ENCODE measurements at places on chromosomes 13 and 19. TPM values are rescaled to one million over a fixed set of nuclear protein-coding genes. Genes with fewer than 3 reads are reported as not detected.

AKAP8 gene
- total RNA-seq, result 16.8 TPM

ZNF738 gene
- total RNA-seq, result 2.3 TPM

SLC25A15 gene
- 15.2 TPM for total RNA-seq

OR7A10 gene
- not detected for total RNA-seq

PRMT1 gene
- total RNA-seq, result 295 TPM

FFAR1 gene
- total RNA-seq, result not detected

SPACA4 gene
- total RNA-seq, result under 0.01 TPM

SLC10A2 gene
- total RNA-seq, result not detected

CBY2 gene
- not detected for total RNA-seq

ABCC4 gene
- 6.8 TPM for total RNA-seq

TMPRSS9 gene
- total RNA-seq, result not detected

PLA2G4C gene
- 1.1 TPM for total RNA-seq

NLRP7 gene
- 0.13 TPM for total RNA-seq

HCN2 gene
- under 0.01 TPM for total RNA-seq

ITGBL1 gene
- total RNA-seq, result 0.13 TPM

NCCRP1 gene
- 9.5 TPM for total RNA-seq

KRI1 gene
- total RNA-seq, result 8.2 TPM

CEACAM16 gene
- not detected for total RNA-seq

ACER1 gene
- not detected for total RNA-seq

SPRED3 gene
- 0.13 TPM for total RNA-seq

PCSK4 gene
- total RNA-seq, result 0.53 TPM

CCL25 gene
- not detected for total RNA-seq

THSD8 gene
- not detected for total RNA-seq

ZNF865 gene
- total RNA-seq, result 0.53 TPM

KIR2DL1 gene
- total RNA-seq, result not detected

ZNF730 gene
- total RNA-seq, result 0.13 TPM

IRGC gene
- not detected for total RNA-seq

LILRB5 gene
- total RNA-seq, result not detected

UPF1 gene
- total RNA-seq, result 82.9 TPM

GFY gene
- not detected for total RNA-seq

ZNF8 gene
- 2.3 TPM for total RNA-seq

PCDH20 gene
- total RNA-seq, result 0.26 TPM

PODNL1 gene
- 0.38 TPM for total RNA-seq

RGL3 gene
- total RNA-seq, result 0.26 TPM

GPC6 gene
- 0.90 TPM for total RNA-seq

OR10H1 gene
- not detected for total RNA-seq

ZNF568 gene
- total RNA-seq, result 9.5 TPM

BBC3 gene
- total RNA-seq, result 6.3 TPM

SOHLH2 gene
- 0.53 TPM for total RNA-seq

HSPB6 gene
- total RNA-seq, result 0.13 TPM

SOX1 gene
- not detected for total RNA-seq

SLITRK6 gene
- 9.0 TPM for total RNA-seq

DLL3 gene
- total RNA-seq, result 0.26 TPM

ERICH4 gene
- total RNA-seq, result not detected

FBN3 gene
- not detected for total RNA-seq

PCDH9 gene
- total RNA-seq, result 0.26 TPM

ADGRE3 gene
- total RNA-seq, result not detected

ZNF536 gene
- not detected for total RNA-seq

EPS8L1 gene
- 308 TPM for total RNA-seq

ACTMAP gene
- 0.26 TPM for total RNA-seq

TSHZ3 gene
- 2.0 TPM for total RNA-seq

ANGPTL8 gene
- not detected for total RNA-seq
